ENCODE measurements at places on chromosomes 1 and 21.

- no peak for DNase-seq
Measured at GRCh38 chr1:94067196-94067595, 53.8 kb downstream of the ABCA4 start.

- DNase-seq, result no peak
Measured at GRCh38 chr1:2271841-2272655, 43.9 kb downstream of the SKI start.

DNA sequence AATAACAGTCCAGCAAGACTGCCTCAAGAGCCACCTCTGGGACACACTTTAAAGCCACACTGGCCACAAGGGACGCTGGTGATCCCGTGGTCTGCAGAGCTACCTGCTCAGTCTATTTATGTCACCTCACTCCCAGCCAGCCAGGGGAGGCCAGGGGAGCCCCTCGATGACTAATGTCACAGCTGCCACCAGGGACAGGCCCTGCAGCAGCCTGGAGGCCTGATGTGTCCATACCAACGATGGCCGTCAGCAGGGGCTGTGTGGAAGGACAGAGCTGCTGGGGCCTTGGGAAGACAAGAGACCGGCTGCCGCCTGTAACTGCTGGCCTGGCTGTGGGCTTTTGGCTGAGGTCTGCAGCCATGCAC lies 71.0 kb downstream of the SIK1 start:
- DNase-seq, result no peak

GRCh38 chr1:173300061-173301044 lies 93.2 kb upstream of the TNFSF4 start:
- DNase-seq, result no peak

GRCh38 chr1:58811303-58811702 lies 27.5 kb upstream of the JUN start:
- DNase-seq, result no peak

DNA sequence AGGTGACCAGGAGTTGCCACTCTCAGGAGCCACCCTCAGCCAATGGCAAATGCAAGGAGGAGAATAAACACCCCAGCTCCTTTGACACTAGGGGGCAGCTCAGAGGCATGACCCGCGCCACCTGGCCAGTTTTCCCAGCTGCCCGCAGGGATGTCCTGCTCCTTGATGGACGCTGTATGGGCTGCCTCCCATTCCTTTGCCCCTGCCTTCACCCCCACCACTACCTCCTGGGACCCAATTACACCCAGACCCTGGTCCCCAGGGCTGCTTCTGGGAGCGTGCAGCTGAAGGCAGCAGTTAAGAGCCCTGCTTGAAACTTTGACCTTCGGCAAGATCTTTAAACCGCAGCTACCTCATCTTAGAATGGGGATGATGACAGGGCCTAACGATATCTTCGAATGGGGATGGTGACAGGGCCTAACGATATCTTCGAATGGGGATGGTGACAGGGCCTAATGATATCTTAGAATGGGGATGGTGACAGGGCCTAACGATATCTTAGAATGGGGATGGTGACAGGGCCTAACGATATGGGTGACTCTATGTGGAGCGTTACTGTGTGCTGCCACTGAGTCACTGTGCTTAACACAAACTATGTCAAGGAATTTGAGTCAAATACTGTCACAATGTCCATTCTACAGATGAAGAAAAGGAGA lies 163.0 kb upstream of the KAZN start:
- DNase-seq, result no peak

DNA sequence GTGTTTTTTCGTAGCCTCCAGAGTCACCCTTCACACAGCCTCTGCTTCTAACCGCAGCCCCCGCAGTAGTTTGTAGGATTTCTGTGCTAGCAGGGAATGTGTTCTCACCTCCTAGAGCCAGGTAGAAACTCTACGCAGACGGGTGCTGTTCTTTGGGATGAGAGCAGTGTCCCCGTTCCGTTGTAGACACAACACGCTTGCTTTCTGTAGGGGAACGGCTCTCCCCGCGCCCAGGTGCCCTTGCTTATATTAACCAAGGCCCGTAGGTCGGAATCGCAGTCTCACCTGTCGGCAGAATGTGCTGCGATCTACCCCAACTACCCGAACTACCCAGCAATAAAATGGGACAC lies 111.8 kb upstream of the NBPF11 start:
- DNase-seq, result no peak

GRCh38 chr21:42096566-42096965 lies 25.4 kb downstream of the UMODL1 start:
- DNase-seq, result no peak

- no peak for DNase-seq
Measured at GRCh38 chr21:14825514-14825974, 239.3 kb downstream of the NRIP1 start.

- DNase-seq, result peak; percentile 40
Measured at GRCh38 chr21:17514124-17514845, 1.4 kb downstream of the CXADR start.

DNA sequence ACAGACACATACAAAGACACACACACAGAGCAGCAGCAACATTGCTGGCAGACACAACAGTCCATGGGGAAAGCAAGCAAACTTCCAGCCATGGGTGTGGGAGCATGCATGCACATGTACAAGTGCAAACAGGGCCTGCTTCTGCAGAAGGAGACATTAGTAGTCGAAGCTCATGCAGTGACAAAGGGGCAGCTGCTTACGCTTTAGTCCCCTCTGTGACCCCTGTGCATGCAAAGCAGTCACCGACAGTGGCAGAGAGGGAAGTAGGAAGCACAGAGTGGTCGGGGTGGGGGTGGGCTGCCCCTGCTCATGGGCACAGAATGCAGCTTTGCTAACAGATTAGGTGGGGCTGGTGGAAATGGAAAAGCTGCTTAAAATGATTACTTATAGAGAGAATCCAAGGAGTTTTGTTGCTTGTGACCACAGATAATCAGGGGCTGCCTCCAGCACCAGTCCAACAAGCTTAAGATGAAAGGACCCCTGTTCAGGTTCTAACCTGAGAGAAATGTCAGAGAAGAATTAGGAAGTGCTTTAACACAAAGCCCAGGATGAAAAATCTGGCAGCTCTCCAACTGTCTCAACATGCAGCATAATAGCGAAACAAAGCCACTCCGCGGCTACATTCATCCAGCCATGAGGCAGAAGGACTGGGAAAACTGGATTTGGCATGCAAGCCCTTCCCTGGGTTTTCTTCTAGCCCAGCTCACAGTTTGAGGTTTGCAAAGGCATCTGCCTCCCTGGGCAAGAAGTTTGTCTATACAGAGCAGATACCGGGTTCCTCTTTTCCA lies 378.9 kb downstream of the KCNH1 start:
- DNase-seq, result no peak

DNA sequence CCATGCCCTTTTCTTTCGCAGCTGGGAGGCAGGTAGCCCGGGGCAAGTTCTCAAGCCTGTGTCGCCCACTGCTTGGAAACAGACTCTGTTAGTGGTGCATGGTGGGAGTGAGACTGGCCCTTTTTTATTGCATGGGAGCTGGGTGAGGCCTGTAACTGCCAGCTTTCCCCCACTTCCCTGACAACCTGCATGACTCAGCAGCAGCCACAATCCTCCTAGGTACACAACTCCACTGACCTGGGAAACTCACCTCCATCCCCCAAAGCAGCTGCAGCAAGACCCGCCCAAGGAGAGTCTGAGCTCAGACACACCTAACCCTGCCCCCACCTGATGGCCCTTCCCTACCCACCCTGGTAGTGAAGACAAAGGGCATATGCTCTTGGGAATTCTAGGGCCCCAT lies 25.8 kb downstream of the PIGP start:
- DNase-seq, result peak; percentile 15

DNA sequence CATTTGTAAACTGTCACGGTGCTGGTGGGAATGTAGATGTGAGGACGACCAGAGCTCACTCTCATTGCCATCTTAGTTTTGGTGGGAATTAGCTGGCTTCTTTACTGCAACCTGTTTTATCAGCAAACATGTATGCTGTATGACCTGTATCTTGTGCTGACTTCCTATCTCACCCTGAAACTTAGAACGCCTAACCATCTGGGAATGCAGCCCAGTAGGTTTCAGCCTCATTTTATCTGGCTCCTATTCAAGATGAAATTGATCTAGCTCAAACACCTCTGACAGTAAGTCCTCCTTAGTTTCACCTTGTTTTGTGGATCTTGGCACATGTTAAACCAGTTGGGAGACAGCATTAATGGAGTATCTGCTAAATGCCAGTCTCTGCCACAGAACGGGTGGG lies 174.6 kb downstream of the HLX start:
- peak; percentile 32 for DNase-seq

DNA sequence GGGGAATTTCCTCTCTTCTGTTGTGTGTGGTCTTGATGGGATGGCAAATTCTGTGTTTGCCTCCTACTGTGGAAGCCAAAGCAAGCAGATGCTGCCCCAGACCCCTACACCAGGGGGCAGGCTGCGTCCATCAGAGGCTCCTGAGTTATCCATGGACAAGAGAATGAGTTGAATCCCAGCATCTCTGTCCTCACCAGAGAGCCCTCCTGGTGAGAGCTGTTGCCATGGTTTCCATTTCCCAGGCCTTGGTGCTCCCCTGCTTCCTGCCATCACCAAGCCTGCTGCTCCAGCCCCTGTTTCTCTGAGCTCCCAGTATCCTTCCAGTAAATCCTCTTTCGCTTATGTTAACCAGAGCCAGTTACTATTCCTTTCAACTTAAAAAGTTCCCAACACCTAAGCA lies 20.4 kb upstream of the GNG12 start:
- DNase-seq, result peak; percentile 67

GRCh38 chr21:42747746-42748351 lies 94.4 kb downstream of the PDE9A start:
- no peak for DNase-seq

- no peak for DNase-seq
Measured at GRCh38 chr1:41925712-41926111, 7.0 kb upstream of the HIVEP3 start.
